ENCODE measurements at places on chromosomes 2 and 18.

GRCh38 chr2:111983478-111984212, 71.4 kb upstream of the TMEM87B start:
- DNase-seq = no peak

DNA sequence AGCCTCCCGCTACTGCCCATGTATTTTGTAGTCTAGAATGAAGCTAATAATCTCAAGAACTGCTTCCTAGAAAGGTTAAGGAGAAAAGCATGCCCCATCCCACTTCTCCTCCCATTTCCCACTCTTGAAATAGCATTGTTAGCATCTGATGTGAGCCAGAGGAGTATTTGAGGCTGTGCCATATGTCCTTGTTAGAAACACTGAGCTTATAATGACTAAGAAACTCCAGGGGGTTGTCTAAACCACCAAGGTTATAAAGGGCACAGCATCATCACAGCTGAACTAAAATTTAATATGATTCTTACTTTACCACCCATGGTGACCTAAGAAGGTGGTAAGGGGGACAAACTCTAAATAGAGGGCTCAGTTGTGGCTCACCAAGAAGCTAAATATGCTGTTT, 16.6 kb downstream of the TSPYL6 start:
- DNase-seq = no peak

DNA sequence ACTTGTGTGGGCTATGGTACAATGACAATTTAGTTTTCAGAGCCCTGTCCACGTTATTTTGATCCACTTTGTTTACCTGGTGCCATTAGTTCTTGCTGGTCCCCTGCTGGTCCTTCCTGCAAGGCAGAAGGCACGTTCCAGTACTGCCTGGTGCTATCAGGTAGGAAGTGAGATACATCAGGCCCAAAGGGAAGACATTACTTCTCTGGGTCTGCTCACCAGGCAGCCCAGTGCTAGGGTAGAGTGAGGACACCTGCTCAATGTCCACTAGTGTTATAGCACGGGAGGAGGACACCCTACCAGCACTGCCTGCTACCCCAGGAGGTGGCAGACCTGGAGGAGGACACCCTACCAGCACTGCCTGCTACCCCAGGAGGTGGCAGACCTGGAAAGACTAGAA, 23.7 kb downstream of the MARCO start:
- no peak for DNase-seq

DNA sequence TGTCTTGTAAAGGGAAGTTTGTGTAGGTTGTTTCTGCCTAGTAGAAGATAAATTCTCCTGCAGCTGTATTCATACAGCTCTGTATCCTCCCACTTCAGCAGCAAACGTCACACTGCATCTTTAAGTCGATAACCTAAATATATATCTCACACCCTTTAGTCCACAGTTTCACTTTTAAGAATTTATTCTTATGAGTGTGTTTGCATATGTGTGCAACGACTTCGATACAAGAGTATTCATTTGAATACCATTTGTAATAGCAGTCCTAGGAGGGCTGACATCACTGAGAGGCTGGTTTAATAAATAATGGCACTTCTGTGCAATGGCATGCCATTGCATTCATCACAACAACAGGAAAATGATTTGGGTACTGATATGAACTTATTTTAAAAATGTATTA, 63.8 kb upstream of the MSH6 start:
- no peak for DNase-seq

DNA sequence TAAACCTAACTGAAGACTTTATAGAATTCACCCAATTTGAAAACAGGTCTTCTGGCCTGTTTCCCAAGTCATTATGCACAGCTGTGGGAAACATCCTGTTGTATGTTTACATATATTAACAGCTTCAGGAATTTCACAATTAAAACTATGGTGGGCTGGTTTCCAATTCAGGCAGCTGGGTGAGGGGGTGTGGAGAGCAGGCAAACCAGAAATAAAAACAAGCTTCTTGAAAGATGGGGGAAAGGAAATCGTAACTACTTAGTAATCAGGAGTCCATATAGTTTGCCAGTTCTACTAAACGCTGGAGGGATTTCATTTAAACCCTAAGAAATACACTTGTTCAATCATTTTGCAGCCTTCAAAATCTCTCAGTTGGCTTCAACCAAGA, 22.8 kb downstream of the ATP8B1 start:
- DNase-seq = no peak

- DNase-seq = no peak
Observed at GRCh38 chr18:21468514-21469164, 131.9 kb downstream of the ESCO1 start.

DNA sequence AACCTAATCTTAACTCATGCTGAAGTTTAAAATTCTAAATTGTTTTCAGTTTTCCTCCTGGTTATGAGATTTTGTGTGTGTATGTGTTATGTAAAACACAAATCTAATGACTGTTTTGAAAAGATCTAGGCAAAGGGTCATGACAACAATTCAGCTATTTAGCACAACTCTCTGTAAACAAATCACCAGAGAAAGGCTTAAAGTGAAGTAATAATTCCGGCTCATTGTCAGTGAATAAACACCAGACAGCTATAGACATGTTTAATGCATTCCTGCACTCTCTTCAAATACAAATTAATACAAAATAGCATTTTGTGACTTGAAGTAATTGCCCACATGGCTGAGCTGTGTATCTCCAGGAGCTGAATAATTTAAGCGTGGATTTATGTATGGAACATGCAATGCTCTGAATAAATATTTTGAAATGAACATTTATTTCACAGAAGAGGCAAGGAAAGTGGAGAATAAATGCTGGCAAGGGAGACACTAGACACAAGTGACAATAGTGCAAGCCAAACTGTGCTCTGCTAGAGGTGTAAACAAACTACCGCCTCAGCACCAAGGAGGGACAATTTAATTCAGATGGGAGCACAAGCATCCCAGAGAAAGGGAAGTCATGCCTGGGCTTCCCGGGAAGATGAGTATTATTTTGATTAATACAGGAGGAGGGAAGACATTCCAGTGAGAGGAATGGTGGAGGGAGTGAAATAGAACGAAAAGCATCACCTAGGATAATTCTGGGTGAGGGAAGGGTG, 133.6 kb upstream of the XPO1 start:
- no peak for DNase-seq

GRCh38 chr2:127134235-127134634, 27.3 kb upstream of the BIN1 start:
- no peak for DNase-seq

DNA sequence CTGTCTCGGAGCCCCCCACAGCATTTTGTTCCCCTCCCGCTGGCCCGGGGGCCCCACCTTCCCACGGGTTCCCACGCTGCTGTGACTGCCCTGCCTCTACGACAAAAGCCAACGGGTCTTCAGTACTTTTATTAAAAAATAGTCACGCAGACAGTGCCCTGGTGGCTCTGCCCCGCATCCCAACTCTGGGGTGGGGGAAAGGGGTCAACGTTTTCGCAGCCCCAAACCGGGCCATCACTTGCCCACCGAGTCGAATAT, 1.0 kb downstream of the UCN start:
- no peak for DNase-seq

- DNase-seq = no peak
Observed at GRCh38 chr18:77482190-77483085, 232.8 kb downstream of the GALR1 start.

DNA sequence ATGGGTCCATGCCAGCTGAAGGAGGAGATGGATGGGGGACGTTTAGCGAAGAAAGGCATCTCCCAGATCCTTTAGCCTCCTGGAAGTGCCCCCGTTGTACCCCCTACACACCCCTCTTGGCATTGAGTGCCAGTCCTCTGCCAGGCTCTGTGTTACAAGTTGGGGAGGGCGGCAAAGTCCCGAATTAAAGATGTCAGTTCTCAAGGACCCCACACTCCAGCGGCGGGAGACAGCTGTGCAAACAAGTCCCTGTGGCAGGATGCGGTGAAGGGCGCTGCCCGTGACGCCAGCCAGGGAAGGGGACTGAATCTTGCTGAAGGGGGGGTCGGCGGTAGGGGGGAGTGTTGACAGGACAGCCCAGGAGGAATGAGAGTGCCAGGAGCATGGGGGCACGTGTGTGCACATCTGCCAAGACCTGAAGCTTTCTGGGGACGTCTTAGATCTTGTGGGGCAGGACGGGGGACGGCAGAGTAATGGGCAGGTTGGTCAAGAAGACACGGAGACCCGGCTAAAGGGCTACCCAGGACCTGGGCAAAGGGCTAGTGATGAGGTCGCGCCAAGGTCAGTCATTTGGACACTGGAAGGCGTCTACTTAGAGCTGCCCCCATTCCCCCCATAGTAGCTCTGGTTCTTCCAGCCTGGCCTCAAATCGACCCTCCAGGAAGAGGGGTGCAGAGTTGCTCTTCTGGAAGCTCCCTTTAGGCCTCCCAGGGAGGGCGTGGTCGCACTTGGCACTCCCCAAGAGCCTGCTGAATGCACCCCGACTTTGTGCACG, 2.8 kb upstream of the CTDSP1 start:
- peak; percentile 52 for DNase-seq

DNA sequence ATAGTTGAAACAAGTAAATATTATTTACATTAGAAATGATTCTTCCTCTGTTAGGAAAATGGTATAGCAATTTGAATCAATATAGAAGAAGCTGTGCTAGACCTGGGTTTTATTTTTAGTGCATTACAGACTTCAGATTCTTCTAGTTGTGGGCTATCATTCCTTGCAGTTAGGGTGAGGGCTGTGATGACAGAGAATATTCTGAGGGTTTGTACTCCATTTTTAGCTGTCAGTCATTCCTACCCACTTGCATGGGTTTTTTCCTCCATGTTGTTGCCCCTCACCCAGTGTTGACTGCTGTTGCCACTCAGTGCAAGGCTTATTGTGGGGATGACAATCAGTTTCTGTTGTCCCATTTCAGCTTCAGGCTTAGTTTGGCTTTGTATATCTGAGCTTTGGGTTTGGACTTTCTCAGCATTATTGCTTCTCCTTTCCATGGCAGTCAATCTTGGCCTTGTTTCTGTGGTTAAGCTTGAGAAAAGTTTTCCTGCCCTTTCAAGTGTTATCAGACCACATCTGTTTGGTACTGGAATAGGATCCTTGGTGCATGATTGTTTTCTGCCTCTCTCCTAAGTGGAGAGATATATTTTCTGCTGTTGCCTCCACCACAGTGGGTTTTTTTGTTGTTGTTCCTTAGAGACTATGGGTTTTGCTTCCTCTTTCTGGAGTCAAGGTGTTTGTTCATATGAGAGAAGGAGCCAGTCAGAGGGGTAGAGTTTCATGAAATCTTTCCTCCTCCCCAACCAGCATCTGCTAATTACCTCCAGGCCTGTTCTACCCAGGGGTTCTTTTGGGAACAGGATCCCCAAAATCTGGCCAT, 312.7 kb upstream of the CWC22 start:
- DNase-seq = no peak

GRCh38 chr2:190574169-190574568, 39.6 kb upstream of the NEMP2 start:
- DNase-seq = no peak

DNA sequence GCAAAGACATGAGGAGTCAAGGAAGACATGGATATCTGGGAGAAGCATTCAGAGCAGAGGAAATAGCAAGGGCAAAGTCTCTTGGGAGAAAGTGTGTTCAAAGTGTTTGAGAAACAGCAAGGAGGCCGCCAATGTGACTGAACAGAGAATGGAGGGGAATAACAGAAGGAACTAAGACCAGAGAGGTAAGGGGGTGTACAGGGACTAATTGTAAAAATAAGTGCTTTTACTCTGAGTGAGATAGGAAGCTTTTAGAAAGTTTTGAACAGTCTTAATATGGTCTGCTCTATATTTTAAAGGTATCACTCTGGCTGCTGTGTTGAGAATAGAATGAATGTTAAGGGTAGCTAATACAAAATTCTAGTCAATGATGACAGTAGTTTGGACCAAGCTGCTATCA, 6.8 kb upstream of the CREB1 start:
- no peak for DNase-seq

- DNase-seq = no peak
Observed at GRCh38 chr18:45328296-45328695, 287.0 kb upstream of the SLC14A2 start.

DNA sequence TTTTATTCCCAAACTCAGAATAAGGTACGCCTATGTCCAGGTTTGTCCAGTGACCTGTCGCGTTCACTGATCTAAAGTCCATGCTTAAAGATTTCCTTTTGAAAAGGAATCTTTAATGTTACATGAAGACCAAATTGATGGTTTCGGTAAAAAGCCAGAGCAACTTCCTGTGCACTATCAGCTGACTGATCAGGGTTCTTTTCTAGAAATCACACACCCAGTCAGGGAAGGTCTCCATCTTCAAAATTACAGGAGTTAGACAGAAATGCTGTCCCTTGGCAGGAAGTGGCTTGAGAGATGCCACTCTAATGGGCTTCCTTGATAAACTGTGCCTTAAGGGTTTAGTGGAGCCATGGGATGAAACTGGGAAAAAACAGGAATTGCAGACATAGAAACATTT, 14.7 kb upstream of the ARHGAP25 start:
- no peak for DNase-seq

DNA sequence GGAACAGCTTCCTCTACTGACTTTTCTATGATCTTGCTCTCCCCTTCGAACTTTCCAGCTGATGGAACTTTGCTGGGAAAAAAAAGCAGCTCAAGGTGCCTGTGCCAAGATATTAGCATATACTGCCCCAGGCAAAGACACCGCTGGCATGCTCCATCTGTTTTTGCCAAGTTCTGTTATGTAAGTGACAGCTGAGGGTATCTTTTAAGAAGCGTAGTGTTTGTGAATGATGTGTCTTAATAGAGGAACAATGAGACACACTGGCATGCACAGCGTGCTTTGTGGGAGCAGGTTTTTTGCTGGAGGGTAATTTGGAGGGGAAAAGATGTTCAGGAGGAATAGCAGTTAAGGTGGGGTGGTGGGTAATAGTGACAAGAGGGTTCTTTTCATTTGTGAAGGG, 47.8 kb downstream of the SLC4A3 start:
- DNase-seq = no peak

GRCh38 chr18:25019931-25020330, 332.0 kb downstream of the ZNF521 start:
- DNase-seq = no peak

DNA sequence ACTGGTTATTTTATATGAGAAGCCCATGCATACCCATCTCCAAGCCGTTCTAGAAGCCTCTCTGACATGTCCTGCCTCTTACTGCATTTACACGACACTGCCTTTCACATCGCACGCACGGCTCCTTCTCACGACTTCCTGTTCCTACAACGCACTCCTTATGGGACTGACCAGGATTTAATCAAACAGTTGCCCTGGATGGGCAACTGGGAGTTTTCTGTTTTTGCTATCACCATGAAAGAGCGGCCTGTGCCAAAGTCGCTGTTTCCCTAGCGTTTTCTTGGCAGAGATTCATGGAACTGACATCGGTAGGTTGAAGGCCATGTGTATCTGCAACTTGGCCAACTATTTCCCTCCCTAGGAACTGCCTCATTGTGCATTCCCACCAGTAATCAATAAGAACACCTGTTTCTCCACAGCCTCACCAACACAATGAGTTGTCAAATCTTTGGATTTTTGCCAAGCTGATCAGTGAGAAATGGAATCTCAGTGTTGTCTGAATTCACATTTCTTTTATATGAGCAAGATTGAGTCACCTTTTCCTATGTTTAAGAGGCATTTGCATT, 97.2 kb upstream of the OTOS start:
- DNase-seq = no peak

GRCh38 chr2:143732076-143732475, 602.9 kb downstream of the ARHGAP15 start:
- DNase-seq = no peak

Measured in stimulated activated CD8-positive, alpha-beta memory T cell treated with anti-CD3 and anti-CD28 coated beads, Interleukin-2, amount 100 ng/mL, for 1 hour (primary cell).